Mammary epithelial cell (primary cell): ENCODE measurements at places on chromosomes 12 and 14.

- DNase-seq, result peak; percentile 55
Measured at GRCh38 chr12:46402451-46402850, 29.9 kb upstream of the SLC38A2 start.

DNA sequence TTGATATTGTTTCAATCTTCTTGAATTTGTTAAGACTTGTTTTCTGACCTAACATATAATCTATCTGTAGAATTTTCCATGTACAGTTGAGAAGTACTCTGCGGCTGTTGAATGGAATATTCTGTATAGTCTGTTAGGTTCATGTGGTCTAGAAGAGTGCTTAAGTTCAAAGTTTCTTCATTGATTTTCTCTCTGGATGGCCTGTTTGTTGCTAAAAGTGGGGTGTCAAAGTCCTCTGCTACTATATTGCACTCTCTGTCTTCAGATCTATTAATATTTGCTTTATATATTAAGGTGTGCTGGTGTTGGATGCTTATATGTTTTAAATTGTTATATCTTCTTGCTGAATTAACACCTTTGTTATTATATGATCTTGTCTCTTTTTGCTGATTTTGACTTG lies 290.9 kb upstream of the STXBP6 start:
- no peak for DNase-seq

GRCh38 chr12:56158926-56159461 lies 835 bp downstream of the MYL6 start:
- DNase-seq, result peak; percentile 55

DNA sequence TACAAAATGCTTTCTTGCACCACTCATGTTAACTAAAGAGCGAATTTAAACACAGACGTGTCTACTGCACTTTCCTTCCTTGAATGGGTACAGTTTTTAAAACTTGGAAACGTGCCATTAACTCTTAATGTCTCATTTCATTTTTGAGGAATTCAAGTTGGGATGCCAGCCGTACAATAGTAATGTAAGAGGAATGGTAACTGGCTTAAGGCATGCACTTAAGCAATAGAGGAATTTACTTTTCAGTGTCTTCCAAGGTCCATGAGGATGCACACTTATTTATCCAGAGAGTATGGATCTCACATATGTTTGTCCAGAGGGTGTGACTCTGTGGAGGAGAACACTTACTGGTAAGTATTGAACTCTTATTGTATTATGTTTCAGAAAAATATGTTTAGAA lies 52.9 kb downstream of the PPP4R4 start:
- peak; percentile 14 for DNase-seq

- DNase-seq, result no peak
Measured at GRCh38 chr12:44858226-44858855, 17.8 kb downstream of the NELL2 start.

DNA sequence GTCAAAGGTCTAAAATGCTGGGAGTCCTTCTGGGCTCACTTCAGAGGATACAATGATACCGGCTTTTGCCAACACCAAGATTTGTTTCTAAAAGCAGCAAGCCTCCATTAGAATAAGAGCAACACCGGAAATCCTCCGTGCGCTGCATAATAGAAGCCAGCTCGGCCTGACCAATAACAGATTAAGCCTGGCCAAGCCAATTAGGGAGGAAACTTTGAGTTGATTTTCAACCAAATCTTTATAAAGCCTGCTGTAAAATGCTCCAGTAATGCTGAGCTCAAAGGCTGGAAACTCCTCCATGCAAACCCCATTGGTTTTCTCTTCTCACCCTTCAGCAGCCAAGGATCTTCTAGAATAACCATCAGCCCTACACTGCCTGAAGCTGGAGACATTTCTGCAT lies 150.1 kb downstream of the NTF3 start:
- no peak for DNase-seq

DNA sequence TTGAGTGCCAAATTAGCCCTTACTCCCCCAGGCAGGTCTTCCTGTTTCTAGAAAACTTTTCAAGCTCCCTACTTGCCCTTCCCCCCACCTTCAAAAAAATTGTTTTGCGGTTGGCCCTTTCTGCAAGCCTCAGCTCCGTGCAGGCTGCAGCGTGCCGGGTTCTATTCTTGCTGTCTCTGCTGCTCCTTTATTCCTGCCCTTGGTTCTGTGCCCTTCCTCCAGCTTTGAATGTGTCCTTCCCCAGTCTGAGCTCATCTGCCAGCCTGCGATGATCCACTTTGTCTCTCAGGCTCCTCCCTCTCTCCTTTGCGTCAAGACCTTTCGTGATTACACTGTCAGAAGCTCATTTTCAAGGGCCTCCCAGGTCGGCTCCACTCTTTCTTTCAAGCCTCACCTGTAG lies 98.6 kb downstream of the IRF2BPL start:
- peak; percentile 59 for DNase-seq

GRCh38 chr14:67492538-67492937 lies 4.0 kb upstream of the TMEM229B start:
- DNase-seq, result no peak

GRCh38 chr14:86196471-86196870 lies 666.5 kb downstream of the FLRT2 start:
- no peak for DNase-seq

DNA sequence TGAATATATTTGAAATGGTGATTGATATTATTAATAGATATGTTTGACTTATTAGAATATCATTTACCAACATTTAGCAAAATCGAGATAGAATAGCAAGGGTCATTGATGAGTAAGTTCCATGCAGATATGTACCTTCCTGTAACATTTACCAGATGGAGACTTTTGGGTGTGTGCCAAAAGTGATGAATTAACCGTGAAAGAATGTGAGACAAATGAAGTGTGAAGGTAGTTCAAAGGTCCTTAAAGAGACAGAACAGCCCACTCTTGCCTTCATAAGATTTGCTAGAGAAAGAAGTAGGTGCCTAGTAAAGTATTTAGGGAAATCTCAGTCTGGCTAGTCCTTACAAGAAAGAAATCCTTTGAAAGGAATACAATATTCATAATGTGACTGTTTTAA lies 45.5 kb downstream of the FGD4 start:
- peak; percentile 90 for DNase-seq

- DNase-seq, result no peak
Measured at GRCh38 chr12:131058700-131059099, 105.0 kb downstream of the ADGRD1 start.

GRCh38 chr14:101010293-101010692 lies 106.8 kb upstream of the RTL1 start:
- DNase-seq, result no peak

GRCh38 chr12:114697243-114697716 lies 13.3 kb upstream of the TBX3 start:
- DNase-seq, result no peak

GRCh38 chr12:120557589-120557988 lies 23.4 kb downstream of the RNF10 start:
- no peak for DNase-seq

GRCh38 chr14:93937519-93937918 lies 10.4 kb downstream of the FAM181A start:
- peak; percentile 99 for DNase-seq

GRCh38 chr12:48199774-48200221 lies 3.3 kb downstream of the OR10AD1 start:
- no peak for DNase-seq

- no peak for DNase-seq
Measured at GRCh38 chr12:56104815-56105608, 653 bp downstream of the PA2G4 start.

DNA sequence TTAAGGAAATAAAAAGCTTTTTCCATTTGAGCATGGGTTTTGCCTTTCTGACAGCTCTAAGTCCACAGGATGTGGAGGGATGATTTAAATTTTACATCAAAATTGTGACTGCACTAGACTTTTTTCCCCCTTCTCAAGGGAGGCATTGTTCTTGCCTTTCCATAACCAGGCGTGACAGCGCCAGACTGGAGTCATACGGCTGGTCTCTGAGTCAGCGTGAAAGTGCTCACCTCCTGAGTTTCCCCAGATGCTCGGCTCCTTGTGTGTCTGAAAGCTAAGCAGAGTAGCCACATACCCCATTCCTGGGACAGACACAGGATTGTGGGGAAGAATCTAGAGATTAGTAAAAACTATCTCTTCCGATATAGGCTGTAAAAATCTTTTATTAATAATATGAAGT lies 43.1 kb downstream of the SOX5 start:
- DNase-seq, result peak; percentile 47

DNA sequence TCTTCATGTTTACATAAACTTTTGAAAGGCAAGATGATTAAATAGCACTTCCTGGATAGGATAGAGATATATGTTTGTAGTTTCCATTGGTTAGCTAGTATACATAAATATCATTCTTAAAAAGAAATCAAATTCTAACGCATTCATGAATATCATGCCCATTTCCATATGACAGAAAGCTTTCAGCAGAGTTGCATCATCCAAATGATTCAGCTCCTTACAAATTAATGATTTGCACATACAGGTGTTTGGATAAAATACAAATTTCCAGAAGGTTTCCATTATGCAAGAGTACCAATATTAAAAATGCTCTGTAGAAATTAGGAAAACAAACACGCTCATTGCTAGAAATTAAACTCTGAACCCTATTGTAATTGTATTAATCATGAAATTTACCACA lies 264.4 kb downstream of the FOXG1 start:
- DNase-seq, result no peak
